C1 segment of cervical spinal cord (tissue), 14 donors: ENCODE measurements at places on chromosomes 3 and 15.

- no peak for DNase-seq
These were observed 19.9 kb downstream of the TTC21A start for GRCh38 chr3:39127269-39127907.

DNA sequence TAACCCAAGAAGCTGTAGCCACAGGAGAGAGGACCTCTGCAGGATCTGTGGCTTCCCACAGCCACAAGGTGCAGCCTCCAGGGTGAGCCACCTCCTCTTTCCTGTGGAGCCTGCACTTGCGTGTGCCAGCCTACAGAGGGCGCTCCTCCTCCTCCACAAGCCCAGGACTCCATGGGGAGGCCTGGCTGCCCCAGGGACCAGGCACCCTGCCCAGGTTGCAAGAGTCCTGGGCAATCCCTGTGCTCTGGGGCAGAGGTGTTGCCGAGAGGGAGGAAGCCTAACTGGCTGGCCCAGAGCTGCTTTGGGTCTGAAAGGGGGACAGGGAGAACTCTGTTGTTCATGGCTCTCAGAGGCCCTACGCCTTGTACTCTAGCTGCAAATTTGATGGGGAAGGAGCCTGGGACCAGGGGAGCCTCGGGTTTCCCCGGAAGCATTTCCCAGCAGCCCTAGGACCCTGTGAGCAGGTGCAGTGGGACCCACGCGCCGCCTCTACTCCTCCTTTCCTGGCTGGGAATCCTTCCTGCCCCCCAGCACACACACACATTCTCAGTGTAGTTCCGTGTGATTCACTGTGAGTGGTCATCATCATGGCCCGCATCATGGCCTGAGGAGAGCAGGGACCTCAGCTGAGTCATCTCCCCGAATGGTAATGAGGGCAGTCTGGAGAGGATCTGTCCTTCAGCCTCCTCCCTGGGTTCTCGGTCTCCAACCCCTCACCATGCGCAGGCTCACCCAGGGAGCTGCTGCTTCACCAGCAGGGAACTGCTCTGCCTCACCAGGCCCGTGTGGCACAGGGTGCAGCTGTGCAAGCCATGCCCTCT lies 24.3 kb downstream of the TBC1D21 start:
- DNase-seq = no peak

- DNase-seq = no peak
These were observed 34.3 kb upstream of the SNRPA1 start for GRCh38 chr15:101329309-101329863.

DNA sequence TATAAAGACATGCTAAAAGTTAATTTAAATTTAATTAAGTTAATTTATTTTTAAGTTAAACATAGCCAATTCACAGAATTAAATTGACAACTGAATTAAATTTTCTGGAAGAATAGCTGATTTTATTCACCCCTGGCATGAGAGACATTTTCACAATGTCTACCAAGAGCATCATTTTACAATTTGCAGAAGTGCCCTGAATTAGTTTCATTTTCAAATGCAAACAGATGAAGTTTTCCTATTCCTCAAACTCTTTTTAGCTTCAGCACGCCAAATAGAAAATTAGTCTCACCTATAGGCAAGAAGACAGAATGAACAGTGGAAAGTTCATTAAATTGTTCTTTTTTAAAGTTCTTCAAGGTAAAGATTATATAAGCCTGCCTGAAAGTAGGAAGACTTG lies 259.3 kb downstream of the ZBBX start:
- DNase-seq = no peak

DNA sequence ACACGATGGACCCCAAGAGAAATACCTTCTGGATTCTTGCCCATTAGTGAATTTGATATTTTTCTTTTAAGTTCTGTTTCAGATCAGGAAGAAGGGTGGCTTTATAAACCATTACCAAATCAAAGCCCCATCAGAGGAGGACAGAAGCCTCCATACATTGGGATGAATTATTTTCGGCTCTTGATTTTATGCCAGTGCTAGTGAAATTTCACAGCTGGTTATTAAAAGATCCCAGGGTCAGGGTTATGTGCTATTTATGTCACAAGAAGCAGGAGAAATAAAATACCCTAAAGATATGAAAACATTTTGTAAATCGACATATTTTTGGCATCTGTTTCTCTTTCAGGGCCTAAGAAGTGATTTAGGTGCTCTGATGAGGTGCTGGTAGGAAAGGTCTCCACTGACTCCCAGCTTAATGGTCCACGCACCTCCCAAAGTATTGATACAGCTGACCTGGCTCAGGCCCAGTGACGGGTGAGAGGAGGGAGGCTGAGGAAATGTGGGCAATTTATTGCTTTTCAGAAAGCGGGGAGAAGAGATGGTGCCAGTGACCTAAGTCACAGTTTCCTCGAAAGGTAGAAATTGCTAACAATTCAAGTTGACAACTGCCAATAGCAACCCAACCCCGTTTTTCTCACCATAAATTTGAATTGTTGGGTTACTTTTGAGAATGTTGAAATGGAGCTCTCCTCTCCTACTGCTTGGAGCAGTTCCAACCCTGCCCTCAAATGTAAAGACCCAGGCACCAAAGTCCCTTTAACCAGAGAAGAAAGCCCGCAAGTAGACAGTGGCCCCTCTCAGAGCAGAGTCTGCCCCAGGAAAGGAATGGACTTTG lies 315.6 kb upstream of the NR2E3 start:
- DNase-seq = no peak

DNA sequence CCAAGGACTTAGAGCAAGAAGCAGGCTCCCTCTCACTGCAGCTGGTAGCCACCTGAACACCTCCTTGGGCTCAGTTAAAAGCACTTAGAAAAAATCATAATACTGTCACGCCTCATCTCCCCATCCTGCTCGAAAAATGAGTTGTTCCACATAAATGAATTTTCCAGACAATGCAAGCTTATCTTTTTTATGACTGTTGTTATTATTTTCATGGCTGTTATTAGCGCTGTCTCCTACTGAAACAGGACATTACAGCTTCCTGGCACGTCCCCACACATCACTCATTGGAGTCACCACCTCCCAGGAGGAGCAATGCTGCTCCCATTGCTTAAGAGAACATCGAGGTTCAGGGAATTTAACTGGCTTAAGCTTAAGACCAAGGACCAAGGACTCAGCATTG lies 26.5 kb downstream of the CCDC33 start:
- DNase-seq = no peak

- DNase-seq = no peak
These were observed 60.9 kb upstream of the MAGI1 start for GRCh38 chr3:66099541-66100065.

- no peak for DNase-seq
These were observed 114.4 kb downstream of the VGLL4 start for GRCh38 chr3:11529281-11529680.

- no peak for DNase-seq
These were observed 171.2 kb downstream of the KLF13 start for GRCh38 chr15:31497838-31498237.

DNA sequence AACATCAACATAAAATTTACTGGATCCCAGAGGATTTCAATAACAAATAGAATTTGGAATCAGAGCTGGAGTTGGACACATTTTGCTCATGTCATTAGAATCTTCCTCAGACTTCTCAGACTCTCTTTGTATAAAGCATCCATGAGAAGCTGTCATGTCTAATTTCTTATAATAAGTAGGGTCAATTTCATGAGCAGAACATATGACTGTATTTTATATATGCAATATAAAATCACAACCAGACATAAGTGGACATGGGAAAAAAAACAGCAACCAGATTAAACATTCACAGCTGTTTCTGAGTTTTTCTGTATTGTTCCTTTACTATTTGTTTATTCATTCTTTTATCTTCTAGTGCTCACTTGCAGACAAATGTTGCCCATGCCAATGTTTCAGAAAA lies 325.5 kb downstream of the RBMS3 start:
- no peak for DNase-seq
